NCI-H1105 (cell line): ENCODE measurements at places on chromosomes 6 and 20.

DNA sequence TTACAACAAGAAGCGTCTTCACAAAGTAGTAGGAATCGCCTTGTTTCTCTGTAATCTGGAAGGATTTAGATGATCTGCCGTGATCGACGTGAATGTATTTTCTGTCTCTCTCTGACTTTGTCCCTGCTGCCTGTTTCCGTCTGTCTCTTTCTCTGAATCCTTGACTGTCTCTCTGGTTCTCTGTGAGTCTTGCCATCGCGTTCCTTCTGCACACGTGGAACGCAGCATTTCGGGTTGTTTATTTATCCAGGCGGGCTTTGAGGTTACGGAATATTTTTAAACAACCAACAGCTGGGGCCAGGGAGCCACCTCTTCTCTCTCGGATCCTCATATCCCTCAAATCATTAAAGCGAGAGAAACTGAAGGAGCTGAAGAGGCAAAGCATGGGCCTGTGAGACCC lies 215.9 kb downstream of the ZDHHC14 start:
- no peak for DNase-seq

DNA sequence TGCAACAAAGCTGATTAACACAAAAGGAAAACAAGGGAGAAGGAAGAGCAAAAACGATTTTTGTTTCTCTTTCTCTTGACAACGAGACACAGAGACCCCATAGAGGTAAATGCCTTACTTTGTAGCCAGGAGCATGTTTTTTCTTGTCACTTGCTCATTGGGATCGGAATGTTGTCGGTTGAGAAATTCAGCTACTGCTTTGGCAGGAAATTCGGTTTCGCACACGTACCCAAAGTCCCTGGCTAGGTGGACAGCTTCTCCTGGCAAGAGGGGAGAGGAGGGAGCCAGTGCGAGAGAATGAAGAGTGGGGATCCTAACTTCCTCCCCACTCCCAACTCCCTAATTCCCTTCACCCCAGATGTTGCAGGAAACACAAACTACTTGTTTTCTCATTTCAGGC lies 14.5 kb downstream of the TFAP2A start:
- DNase-seq, result no peak

DNA sequence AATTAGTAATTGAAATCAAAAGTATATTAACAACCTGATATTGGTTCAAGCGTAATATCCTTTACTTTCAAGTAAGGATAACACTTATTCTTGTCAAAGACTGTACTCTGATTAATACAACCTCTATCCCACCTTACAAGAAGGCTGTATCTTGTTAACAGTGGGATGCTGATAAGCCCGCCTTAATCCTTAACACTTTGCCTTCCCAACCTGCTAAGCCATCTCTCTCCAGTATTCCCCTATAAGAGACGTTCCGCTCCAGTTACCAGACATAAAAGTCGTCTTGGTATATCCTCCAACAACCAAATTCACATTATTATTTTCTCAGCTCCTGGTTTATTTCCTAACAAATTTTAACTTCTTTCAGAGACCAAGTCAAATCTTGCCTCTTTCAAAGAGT lies 2.0 kb downstream of the BTBD9 start:
- no peak for DNase-seq

DNA sequence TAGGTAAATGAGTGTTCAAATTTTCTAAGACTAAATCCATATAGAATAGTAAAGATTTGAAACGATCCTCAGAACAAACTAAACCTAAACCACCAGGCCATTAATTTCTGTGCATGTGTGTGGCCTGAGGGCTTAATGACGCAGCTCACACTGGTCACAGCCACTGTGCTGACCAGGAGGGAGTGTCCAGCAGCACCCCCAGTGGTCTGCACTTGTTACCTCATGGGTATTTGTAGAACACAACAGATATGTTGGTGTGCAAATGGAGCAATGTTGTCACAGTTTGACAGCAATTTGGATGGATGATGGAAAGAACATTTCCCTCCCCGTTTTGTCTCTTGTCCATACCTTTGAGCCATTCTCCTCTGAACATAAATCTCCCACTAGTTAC lies 122.4 kb upstream of the EXOC2 start:
- no peak for DNase-seq

DNA sequence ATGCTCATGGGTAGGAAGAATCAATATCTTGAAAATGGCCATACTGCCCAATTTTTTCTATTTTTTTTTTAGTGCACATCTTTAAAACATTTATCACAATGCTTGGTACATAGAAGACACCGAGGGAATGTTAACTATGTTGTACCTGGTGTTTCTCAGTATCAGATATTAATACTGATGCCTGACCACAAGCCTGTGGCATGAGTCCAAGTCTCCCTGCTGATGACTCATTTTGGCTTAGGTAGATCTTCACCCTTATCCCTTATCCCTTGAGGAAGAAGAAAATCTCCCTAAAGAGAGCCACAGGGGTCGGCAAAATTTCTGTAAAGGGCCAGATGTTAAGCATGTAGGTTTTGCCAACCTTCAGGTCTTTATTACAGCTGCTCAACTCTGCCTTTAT lies 14.5 kb downstream of the CD109 start:
- DNase-seq, result no peak

GRCh38 chr20:53736122-53736756 lies 142.6 kb upstream of the ZNF217 start:
- DNase-seq, result peak; percentile 62
